Body of pancreas (tissue), 4 donors: ENCODE measurements at places on chromosomes 5 and 9.

DNA sequence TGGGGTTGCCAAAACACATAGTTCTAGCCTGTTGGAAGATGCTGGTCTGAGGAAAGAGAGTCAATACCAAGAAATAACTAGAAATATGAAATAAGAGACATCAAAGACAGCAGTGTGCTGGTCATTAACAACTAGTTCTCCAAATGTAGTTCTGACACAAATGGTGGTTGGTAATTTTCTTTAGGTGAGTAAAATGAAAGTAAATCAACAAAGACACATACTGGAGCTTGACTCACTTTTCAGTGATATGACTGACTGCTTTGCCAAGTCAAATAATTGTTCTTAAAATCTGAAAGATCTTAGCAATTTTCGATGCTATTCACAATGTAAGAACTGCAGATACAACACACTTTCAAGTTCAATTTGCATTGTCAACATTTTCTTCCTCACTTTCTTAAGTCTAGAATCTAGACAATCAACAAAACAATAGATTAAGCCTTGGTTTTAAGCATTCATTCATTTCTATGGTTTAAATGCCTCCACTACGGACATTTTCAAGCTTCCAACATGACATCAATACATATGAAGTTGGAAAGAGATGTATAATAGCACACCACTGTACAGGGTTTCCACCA is 166.8 kb upstream of the MAP3K1 start:
- no peak for DNase-seq

GRCh38 chr5:10401498-10401897 is 40.2 kb upstream of the ROPN1L start:
- no peak for DNase-seq

- no peak for DNase-seq
Measured at GRCh38 chr5:32975656-32976375, 264.7 kb downstream of the NPR3 start.

DNA sequence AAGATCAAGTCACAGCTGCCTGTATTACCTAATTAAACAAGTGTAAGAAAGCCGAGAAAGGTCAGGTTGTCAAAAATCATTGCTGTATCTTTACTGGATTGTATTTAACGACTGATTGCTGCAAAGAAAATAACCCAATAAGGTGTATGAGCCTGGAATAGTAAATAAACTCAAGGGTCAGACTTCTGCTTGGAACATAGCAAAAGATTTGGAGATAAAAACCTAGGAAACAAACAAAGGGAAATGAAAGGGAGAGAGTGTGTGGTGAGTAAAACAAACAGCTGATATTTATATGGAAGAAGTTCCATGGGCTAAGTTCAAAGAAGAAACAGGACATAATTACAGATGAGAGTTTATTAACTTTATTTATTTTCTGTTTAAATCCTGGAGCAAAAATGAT is 354.0 kb downstream of the TLR4 start:
- no peak for DNase-seq
